Small intestine (tissue), 16 donors: ENCODE measurements at places on chromosomes 11 and 22. TPM values are rescaled to one million over a fixed set of nuclear protein-coding genes. Genes with fewer than 3 reads are reported as not detected.

- H3K4me1 ChIP-seq, result no peaks in the 10 kb centered on the region
- no peaks in the 10 kb centered on the region for H3K36me3 ChIP-seq
- peaks cover 2% of the 10 kb centered on the region for H3K27me3 ChIP-seq
- DNase-seq, result no peak
- no peak overlapping the region for H3K27ac ChIP-seq
- H3K4me3 ChIP-seq, result no peak overlapping the region
Observed at GRCh38 chr22:17380359-17381087, 11.3 kb downstream of the CECR2 start.

Gene CCDC116
- polyA plus RNA-seq, result 0.27 TPM

Gene BRSK2
- 7.9 TPM for polyA plus RNA-seq

Gene SLC25A17
- polyA plus RNA-seq, result 18.5 TPM

Gene INSC
- 1.9 TPM for polyA plus RNA-seq

- no peak overlapping the region for H3K27ac ChIP-seq
- H3K36me3 ChIP-seq, result no peaks in the 10 kb centered on the region
- no peak overlapping the region for H3K4me3 ChIP-seq
- no peaks in the 10 kb centered on the region for H3K27me3 ChIP-seq
- H3K4me1 ChIP-seq, result no peaks in the 10 kb centered on the region
Observed at GRCh38 chr11:105741488-105742020, 131.7 kb downstream of the GRIA4 start.

Gene UBQLN3
- not detected for polyA plus RNA-seq

DNA sequence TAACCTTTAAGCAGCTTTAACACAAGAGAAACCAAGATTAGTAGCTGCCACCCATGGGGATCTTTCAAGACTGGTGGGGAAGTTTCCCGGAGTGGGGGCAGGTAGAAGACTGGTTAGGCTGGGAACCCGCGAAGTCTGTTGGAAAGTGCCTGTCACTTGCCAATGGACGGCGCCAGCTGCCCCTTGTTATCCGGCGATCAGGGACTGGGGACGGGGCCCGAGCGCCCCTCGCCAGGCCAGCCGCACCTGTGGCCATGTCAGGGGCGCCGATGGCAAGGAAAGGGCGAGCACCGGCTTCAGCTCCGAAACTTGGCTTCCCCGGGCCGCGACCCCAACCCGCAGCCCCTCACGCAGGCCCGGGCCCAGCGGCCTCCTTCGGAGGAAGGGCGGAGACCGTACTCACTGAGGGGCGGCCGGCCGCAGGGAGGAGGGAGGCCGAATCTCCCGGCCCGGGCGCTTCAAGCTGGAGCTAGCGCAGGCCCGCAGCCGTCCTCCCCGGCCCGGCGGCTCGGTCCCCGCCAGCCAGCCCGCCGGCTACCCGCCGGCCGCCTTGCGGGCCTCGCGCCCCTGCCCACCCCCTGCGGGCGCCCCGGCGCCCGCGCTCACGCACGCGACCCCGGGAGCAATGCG is 539 bp downstream of the EIF4ENIF1 start:
- H3K27me3 ChIP-seq, result no peaks in the 10 kb centered on the region
- peak; percentile 32 for DNase-seq
- H3K4me3 ChIP-seq, result peak overlapping the region; percentile 62
- peak overlapping the region; percentile 83 for H3K27ac ChIP-seq

DNA sequence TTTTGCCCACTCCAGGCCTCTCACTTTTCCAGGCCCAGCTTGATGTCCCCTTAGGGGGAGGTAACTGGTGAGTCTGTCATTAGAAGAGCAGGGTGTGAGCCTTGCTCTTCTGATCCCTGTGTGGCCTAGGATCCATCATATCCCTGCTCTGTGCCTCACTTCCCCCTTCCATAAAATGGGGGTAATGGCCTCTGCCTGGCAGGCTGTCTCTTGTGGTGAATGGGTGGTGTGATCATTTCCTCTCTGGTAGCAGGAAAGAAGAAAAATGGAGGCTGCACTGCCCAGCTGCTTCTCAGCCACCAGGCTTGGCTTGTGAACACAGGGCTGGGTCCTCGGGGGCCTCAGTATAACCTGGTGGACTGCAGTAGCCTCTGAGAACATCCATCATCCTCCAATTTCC is 5.6 kb downstream of the ARHGEF17 start:
- peaks cover 8% of the 10 kb centered on the region for H3K4me1 ChIP-seq
- H3K27ac ChIP-seq, result peak overlapping the region; percentile 74
- no peak for DNase-seq
- H3K4me3 ChIP-seq, result no peak overlapping the region

Gene VSIG2
- polyA plus RNA-seq, result not detected

DNA sequence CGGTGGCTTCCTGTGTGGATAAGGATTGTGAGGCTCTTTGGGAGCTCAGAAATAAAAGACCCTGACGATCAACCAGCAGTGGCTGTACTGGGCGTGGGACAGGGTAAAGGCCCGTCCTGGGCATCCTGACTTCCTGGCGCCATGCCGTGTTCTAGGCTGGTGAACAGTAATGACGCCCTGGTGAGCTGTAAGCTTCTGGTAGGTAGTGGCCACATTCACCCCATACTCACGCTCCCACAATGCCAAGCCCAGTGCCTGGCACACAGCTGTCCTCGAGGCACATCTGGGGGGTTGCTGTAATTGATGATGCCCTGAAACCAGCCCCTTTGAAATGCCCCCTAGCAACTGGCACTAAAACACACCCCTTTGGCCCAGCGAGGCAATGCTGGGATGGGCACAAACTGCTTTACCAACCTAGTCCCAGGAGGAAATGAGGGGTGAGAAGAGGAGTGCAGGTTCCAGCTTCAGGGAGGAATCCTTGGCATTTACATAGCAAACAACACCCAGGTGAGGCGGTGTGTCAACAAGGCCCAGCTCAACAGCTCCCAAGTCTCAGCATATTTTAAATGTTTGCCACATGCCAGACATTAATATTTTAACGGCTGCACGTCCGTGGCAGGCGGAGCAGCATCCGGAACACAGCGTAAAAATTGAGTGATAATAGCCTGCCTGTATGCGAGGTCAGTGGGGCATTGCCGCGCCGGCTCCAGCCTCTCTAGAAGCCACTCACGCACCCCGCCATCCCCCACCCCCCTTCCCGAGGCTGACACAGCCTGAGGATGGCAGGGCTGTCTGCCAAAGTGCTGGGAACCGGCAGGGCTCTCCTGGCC is 79.3 kb downstream of the DSCAML1 start:
- H3K36me3 ChIP-seq, result no peaks in the 10 kb centered on the region
- H3K4me1 ChIP-seq, result no peaks in the 10 kb centered on the region
- no peaks in the 10 kb centered on the region for H3K27me3 ChIP-seq
- peak; percentile 46 for DNase-seq
- no peak overlapping the region for H3K27ac ChIP-seq

Gene SLC22A12
- not detected for polyA plus RNA-seq

Gene GGTLC3
- polyA plus RNA-seq, result 1.1 TPM

GRCh38 chr11:18066626-18067025 is 20.6 kb upstream of the TPH1 start:
- H3K4me3 ChIP-seq, result no peak overlapping the region
- no peak overlapping the region for H3K27ac ChIP-seq
- DNase-seq, result no peak
- H3K4me1 ChIP-seq, result no peaks in the 10 kb centered on the region

DNA sequence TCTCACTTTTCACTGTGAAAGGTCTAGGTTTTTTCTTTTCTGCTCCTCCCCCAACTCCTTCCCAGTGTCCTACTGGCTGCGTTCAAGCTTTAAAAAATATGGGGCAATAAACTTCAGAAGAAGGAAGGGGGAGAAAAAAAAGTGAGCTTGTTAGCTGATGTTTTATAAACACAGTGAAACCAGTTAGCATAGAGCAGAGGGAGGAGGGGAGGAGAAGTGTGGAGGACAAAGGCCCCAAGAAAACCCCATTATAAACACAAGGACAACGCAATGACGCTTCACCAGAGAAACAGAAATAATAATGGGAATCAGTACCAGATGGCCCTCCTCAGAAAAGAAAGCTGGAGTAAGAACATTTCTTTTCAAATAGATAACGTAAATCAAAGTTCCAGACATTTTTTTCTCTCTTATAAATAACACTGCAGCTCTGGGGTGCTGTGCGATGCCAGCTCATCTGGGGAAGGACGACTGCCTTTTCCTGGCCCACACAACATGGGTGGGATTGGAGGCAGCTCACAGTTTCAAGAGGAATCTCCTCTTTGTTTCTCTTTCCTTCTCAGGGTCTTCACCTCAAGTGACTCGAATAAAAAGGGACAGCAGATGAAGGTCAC is 235.4 kb upstream of the NARS2 start:
- peaks cover 8% of the 10 kb centered on the region for H3K4me1 ChIP-seq
- H3K27me3 ChIP-seq, result no peaks in the 10 kb centered on the region
- H3K27ac ChIP-seq, result peak overlapping the region; percentile 81

DNA sequence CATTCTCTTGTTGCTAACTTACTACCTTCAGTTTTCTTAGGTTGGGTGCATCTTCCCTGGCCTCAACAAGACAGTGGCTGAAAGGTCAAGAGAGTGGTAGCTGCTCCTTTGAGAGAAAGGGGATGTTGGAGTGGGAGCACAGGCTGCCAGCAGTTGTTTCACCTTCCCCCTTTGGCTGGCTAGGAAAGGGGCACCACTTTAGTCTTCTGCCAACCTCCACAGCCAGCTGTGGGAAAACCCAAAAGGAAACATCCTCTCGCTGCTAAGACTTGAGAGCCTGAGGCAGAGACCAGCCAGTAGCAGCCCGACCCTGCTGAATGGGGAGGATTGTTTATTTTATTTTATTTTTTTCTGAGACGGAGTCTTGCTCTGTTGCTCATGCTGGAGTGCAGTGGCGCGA is 34.4 kb downstream of the MARK2 start:
- peaks cover 71% of the 10 kb centered on the region for H3K4me1 ChIP-seq
- DNase-seq, result no peak
- H3K27me3 ChIP-seq, result no peaks in the 10 kb centered on the region
- H3K4me3 ChIP-seq, result no peak overlapping the region

DNA sequence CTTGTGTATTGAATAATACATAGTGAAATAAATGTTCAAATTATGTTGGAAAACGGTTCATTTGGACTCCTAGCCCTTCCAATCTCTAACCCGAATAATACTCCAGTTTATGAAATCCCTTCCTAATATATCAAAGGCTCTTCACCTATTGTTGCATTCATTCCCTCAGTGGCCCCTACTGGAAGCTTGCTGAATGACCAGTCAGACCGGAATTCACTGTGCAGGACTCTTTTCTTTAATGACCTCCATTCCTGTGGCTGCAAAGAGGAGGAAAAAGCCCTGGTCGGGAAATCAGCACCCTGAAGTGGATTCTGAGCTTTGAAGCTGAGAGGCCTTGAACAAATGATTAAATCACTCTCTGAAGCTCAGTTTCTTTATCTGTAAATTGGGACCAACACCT is 19.1 kb upstream of the RCN1 start:
- peaks cover 47% of the 10 kb centered on the region for H3K27me3 ChIP-seq
- no peak overlapping the region for H3K27ac ChIP-seq
- no peaks in the 10 kb centered on the region for H3K4me1 ChIP-seq
- DNase-seq, result no peak

DNA sequence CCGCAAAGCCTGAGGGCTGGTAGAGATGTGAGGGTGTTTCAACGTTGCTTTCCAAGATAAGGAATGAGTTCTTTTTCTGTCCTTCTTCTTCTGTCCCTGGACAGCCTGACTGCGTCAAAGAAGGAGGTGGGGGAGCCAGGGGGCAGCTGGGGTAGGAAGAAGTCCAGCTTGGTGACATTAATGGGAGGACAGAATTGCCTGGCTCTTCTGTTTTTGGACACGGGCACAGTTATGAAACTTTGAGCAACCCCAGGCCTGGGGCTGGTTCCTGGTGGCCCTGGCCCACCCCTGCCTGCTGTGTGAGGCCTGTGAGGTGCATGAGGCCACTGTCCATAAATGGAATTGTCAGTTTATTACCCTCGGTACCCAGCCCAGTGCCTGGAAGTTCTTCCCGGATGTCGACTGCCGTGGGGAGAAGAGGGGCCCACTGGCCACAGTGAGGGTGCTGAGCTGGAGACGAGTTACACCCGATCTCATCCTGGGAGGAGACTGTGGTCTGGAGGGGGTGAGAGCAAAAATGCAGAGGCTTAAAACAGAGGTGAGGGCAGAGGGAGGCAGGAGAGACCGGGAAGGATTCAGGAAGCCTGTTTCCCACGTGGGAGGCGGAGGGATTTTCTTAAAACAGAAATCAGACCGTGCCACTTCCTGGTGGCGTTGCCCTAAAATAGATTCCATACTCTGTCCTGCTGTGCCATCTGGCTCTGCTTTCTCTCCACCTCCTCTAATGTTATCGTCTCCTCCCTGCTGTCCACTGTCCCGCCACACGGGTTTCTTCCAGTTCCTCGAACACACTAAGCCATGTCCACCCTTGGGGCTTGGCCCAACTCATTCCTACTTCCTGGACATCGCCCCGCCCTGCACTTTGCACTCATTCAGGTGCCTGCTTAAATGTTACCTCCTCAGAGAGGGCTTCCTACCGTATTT is 59.7 kb upstream of the RASD2 start:
- H3K27ac ChIP-seq, result peak overlapping the region; percentile 55
- peaks cover 6% of the 10 kb centered on the region for H3K4me1 ChIP-seq
- H3K4me3 ChIP-seq, result no peak overlapping the region

Gene SCARF2
- polyA plus RNA-seq, result 3.1 TPM

Gene KIAA0930
- 23.0 TPM for polyA plus RNA-seq

DNA sequence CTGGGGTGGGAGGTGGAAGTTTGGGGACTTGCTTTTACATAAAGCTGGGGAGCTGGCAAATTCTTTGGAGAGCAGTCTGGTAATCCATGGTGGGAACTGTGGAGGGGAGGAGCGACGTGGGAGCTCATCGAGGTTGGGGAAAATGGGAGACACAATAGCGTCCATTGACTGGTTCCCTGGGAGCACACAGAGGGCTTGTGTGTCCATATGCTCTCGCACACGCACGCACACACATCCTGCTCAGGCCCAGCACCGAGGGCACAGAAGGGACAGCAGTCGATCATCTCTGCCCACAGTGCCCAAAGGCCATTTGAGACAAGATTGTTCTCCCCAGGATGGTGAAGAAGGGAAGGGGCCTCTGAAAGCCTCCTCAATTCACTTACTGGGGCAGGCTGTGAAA is 53.7 kb downstream of the FBXO7 start:
- no peaks in the 10 kb centered on the region for H3K27me3 ChIP-seq
- no peaks in the 10 kb centered on the region for H3K4me1 ChIP-seq
- H3K36me3 ChIP-seq, result no peaks in the 10 kb centered on the region
- no peak for DNase-seq
- no peak overlapping the region for H3K4me3 ChIP-seq
- H3K27ac ChIP-seq, result no peak overlapping the region

Gene CEP126
- polyA plus RNA-seq, result 0.90 TPM

Gene OR51L1
- polyA plus RNA-seq, result not detected

DNA sequence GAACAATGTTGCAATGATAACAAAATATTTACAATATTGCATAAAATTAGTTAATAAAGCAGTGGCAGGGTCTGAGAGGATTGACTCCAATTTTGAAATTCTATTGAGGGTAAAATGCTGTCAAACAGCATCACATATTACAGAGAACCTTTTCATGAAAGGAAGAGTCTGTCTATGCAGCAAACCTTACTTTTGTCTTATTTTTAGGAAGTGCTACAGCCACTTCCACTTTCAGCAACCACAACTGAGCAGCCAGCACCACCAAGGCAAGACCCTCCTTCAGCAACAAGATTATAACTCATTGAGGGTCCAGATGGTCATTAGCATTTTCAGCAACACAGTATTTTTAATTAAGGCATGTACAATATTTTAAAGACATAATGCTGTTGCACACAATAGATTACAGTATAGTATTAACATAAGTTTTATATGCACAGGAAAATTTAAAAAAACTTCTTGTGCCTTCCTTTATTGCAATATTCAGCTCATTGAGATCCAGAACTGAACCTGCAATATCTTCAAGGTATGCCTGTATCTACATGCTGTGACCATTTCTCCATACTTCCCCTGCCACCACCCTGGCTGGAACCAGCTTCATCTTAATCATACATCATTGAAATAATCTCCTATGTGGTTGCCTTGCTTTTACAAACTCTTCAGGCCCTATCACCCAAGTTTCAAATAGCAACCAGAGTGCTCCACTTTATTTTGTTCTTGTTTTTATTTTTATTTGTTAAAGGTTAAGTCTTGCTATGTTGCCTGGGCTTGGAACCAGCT is 711.2 kb downstream of the KCNA4 start:
- no peaks in the 10 kb centered on the region for H3K4me1 ChIP-seq
- no peak overlapping the region for H3K4me3 ChIP-seq
- no peaks in the 10 kb centered on the region for H3K27me3 ChIP-seq
